ENCODE measurements at places on chromosomes 12 and 14.
A peak's percentile ranks its signal among the peaks of the same experiment; 100 is the strongest.

GRCh38 chr12:94551810-94552209 is 92.1 kb upstream of the CEP83 start:
- DNase-seq = no peak

DNA sequence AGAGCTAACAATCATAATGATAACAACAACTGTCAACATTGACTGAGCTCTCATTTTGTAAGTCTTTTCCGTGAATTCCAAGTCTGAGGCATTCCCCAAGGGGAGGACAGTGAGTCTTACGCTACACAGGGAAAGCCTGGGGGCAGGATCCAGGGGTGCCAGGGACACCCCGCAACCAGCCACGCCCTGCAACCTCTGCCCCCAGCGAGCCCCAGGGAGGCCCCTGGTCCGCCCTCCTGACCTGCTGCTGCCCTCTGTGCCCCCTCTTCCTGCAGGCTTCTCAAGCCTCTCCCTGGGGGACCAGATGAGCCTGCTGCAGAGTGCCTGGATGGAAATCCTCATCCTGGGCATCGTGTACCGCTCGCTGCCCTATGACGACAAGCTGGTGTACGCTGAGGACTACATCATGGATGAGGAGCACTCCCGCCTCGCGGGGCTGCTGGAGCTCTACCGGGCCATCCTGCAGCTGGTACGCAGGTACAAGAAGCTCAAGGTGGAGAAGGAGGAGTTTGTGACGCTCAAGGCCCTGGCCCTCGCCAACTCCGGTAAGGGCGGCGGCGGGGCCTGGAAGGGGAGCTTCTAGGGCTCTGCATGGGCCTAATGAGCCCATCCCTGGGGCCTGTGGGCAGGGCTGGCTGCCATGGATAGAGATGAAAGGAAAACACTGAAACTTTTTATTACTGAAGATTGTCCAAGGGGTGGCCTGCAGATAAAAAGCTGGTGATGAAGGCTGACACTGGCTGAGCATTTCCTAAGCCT is 115.4 kb downstream of the ESRRB start:
- no peak for DNase-seq

DNA sequence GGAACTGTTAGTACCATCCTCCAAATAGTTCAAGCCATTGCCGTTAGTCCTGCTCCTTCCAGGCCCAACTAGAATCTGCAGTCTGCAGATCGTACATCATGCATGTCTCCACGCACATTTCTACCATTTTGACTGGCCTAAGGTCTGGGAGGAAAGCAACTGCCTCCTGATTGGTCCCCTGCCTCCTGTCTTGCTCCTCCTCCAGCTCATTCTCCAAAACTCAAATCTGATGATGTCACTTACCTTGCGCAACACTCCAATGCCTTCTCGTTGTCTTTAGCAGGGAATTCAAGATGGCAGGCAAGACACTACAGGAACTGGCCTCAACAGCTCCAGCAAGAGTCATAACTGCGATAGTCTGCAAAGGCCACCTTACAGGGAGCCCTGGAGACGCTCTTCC is 9.7 kb upstream of the HCAR1 start:
- no peak for DNase-seq

DNA sequence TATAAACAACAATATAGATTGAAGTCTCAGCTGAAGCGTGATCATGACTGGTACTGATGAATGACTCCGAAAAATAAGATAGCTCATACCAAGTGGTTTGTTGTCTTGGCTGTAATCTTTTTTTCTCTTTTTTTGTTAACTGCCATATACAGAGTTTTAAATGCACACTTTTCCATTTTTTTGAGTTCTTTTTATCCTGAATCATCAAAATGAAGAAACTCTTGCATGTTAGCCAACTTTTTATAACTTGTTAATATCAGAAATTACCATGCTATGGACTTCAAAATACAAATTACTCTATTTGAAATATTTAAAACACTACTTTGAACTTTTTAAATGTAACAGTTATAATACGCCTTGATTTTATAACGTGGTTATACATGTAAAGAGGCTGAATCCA is 10.1 kb upstream of the KCNMB4 start:
- DNase-seq = no peak

DNA sequence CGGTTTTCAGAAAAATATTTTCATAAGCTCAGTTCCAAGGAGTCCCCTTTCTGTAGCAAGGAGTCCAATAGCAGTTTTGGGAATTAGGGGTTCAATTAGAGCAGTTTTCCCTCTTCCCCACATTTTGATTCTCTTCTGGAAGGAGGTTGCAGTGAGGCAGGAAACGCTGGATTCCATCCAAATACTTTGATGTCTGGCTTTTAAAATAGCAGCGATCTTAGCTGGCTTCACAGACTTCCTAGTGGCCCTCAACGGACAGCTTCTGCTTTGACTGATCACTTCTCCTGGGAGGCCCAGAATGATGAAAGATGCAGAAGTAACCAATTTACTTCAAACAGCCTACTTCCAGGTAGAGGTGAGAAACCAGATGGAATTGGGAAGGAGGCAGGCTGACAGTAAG is 63.1 kb downstream of the C12orf75 start:
- no peak for DNase-seq

- no peak for DNase-seq
Observed at GRCh38 chr14:102486513-102487203, 22.9 kb downstream of the ANKRD9 start.

DNA sequence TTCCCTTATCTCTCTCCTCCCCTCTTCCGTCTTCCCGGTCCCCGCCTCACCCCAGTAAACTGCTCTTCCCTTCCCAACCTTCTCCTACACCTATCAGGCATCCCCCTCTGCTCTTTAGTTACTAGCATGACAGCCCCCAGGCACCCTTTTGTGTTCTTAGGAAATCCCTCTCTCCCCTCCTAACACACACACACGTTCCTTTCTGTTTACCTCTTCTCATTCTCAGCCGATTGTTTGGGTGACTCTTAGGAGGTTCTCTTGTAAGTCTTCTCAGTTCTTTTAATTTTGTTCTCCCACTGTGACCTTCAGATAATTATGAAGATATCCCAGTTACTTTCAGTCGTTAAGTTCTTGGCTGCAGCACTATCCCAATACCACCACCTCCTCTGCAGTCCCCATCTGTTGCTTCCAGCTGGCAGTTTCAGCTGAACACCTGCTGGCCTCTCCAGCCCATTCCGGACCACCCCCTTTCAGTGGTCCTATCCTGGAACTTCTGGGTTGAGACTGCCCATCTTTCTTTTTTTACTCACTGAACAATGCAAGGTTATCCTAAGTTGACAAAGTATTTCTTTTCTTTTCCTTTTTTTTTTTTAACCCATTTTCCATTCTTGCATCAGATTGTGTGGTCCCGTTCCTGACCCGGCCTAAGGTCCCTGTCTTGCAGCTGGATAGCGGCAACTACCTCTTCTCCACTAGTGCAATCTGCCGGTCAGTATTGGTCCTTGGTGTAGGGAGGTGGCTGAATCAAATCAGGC is 711 bp downstream of the MARS1 start:
- DNase-seq = no peak

DNA sequence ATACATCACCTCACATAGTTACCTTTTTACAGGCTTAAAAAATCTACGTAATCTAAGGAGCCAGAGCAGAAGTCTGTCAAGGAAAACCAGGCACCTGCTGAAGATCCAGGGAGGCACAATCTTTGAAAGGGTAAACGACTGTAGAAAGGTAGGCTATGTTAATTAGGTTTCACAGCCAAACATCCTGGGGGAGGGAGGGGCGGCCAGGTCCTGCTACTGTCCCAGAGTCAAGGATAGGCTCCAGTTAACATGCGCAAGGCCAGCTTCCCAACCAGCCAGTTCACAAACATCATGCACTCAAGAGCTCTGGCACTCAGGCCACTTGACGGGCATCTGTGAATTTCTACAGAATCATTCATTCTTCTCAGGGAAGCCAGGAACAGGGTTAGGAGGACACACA is 22.9 kb downstream of the NIN start:
- DNase-seq = no peak

- DNase-seq = peak; percentile 23
Observed at GRCh38 chr12:48005001-48005749, 899 bp upstream of the COL2A1 start.

DNA sequence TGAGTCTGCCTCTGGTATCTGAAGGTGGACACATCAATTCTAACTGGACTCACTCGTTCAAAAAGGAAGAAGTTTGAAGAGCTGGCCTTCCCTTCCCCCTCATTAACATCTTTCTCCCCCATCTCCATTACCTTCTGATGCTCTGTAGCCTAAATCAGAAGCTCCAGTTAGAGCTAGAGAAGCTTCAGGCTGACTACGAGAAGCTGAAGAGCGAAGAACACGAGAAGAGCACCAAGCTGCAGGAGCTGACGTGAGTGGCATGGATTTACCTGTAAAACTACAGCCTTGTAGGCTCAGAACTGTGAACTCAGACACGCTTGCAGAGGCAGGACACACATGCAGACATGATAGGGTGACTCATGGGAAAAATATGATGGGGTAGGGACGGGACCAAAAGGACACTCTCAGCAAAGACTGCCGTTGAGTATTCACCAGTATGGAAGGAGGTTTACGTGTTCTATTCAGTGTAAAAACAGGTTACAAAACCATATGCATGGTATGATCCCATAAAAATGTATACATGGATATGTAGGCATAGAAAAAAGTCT is 14.3 kb upstream of the PIP4K2C start:
- DNase-seq = no peak

DNA sequence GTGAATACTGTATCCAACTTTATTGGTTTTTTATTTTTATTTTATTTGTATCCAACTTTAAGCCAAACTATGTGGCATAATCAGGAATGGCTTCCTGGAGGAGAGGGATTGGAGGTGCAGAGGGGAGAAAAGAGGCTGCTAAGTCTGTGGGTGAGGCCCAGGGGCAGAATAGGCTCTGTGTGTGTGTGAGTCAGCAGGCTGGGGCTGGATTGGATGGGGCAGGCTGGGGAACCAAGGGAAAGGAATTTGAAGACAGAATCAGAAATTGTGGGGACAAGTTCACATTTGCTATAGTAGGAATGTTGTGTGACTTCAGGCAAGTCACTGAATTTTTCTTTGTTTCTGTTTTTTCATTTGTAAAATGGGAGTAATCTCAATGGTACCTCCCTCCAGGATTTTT is 12.8 kb upstream of the RILPL1 start:
- DNase-seq = no peak

DNA sequence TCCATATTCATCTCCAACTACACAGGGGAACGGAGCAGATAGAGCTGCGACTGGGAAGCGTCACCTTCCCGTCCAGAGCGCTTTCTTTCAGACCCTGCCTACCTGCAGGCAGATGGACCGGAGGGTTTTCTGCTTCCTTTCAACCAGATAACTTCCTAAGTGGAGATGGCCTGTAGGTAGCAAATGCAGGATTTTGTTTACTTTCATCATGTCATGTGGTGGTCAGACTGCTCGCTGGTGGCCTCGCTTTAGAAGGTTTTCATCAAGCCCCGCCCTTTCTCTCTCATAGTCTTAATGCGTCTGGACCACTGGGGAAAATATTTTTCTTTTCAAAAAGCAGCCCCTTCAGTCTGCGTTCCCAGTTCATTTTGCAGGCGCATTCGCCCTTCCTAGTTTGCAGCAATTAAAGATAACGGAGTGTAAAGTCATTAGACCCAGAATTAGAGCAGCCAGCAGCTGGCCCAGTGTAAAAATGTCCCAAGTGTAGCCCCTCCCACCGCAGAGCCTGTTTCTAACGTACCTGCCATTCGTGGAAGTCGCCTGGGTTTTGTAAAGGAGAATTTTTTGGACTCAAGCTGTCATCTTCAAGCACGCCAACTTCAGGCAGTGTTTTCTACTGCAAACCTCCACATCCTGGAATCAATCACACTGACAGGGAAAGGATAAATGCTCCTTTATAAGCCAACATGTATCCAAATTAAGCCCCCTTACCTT is 68.9 kb downstream of the TESC start:
- no peak for DNase-seq

DNA sequence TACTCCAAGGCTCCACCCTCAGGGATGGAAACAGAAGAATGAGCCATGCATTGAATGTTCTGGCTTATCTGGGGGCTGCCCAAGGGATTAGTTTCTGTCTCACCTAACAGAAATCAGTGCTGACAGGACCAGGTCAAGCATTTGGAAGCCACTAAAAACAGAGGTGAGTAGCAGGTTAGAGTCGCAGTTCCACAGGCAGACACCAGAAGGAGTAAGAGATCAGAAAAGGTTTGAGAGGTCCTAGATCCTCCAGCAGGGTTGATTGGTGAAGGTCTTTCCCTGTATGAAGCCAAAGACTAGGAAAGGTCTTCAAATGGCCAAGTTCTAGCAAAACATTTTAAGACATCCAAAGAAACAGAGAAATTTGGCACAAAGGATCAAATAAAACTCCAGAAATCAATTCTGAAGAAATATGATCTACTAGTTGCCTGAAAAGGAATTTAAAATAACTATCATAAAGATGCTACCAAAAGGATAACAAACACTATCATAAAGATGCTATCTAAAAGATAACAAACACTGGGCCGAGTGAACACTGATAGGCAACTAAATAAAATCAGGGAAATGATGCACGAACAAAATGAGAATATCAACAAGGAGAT is 19.5 kb upstream of the TTC9 start:
- no peak for DNase-seq

GRCh38 chr12:96242597-96242996 is 48.4 kb downstream of the ELK3 start:
- no peak for DNase-seq

- DNase-seq = no peak
Observed at GRCh38 chr12:22874151-22874550, 249.2 kb downstream of the ETNK1 start.
